ENCODE measurements at places on chromosomes 2 and 18.

GRCh38 chr2:79512442-79513401, at the start of gene CTNNA2:
Gene CTNNA2 (plus strand): TSS chr2:79513051.
- DNase-seq, result peak; percentile 12

GRCh38 chr2:211930331-211930730, 608.3 kb downstream of the ERBB4 start:
- DNase-seq, result no peak

DNA sequence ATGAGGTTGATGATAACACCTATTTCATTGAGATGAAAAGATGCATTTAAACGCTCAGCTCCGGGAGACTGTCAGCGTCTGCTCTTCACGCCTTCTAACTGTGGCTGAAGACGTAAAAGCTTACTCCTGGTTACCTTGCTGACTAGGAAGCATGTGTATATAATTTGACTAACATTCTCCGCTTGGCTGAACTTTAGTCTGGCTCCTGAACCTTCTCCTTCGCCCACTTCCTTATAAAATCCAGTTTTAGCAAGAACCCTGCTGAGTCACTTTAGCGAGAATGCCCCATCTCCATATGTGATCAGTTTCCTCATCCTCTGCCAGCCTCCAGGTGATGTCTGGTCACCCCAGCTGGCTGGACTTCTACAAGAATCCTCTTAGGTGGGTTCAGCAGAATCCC, 12.7 kb upstream of the CREG2 start:
- no peak for DNase-seq

GRCh38 chr2:10273215-10274175, 29.2 kb upstream of the HPCAL1 start:
- no peak for DNase-seq

DNA sequence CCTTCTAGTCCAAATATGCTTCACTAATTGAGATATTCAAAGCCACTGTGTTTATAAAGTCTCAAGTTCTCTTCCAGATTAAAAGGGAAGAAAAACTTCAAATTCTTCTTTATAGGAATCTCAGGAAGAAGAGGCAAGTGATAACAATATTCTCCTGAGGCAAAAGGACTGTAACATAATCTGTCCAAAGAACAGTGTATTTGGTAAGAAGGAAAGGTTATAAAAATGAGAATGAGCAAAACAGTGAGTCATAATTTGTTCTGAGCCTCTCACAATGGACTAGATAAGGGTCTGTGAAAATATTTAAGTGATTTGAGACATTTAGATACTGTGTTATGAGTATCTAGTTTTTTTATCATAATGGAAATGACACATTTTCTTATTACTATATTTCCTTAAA, 44.3 kb downstream of the SNRPD1 start:
- DNase-seq, result peak; percentile 7

DNA sequence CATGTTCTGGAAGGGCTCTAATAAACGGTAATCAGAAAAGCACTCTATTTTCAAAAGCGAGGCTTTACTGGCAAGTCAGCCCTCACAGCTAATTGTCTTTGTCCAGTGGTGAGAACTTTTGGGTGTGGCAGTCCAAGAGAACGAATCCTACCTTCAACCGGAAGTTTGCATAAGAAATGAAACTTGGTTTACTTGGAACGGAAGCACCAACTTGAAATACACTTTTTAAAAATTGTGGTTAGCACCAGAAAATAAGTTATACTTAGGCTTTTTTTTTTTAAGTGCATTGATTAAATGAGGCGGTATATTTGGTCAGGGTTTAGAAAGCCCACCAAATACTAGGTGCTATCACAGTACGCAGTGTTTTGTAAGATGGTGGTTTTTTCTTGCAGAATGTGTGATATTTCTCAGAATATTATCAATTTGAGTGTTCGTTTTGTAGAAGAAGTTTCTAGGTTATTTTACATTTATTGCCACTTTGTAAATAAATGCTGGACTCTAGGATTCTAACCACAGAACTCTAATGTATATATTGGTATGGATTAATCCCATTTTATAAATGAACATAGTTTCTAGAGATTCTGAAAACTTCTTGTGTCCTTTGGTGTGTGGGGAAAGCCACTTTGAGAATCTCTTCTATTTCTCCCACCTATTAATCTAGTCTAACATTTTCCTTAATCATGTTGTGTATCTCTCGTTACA, 1.2 kb downstream of the MYL12A start:
- DNase-seq, result peak; percentile 66

DNA sequence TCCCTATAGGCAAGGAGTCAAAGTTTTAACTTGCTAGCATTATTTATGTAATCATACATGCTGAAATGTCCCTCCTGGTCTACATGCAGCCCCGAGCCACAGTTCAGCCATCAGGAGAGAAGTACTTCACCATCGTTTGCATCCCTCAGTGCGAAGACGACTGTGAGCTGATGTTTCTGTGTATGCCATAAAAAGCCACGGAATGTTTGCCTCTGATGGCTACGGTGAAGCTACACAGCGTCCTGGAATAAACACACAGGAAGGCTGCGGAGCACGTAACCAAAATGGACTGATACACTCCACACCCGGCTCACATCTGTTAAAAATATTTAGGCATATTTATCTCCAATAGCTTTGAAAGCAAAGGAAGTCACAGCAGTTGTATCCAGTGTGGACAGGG, 4.3 kb upstream of the SALL3 start:
- DNase-seq, result no peak

- DNase-seq, result peak; percentile 49
Observed at GRCh38 chr18:63144748-63145147, 174.8 kb downstream of the BCL2 start.

GRCh38 chr2:128801576-128801975, 482.9 kb upstream of the HS6ST1 start:
- DNase-seq, result no peak

DNA sequence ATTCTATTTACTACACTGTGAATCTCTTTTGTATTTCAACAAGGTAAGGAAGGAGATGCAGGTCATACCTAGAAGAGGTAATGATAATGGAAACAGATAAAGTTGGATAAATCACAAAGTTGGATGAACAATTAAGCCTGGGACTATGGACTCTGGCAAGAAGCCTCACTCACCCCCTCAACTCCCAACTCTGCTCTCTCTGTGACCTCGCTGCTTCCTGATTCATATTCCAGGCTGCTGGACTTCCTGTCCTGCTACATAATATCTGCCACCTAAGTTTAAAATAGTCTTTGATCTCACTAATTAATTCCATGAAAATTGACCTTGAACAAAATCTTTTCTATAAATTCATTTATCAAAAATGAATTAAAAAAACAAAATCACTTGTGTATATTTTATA, 215.3 kb downstream of the CALCRL start:
- no peak for DNase-seq

GRCh38 chr2:46689993-46690392, 210.6 kb downstream of the TMEM247 start:
- DNase-seq, result peak; percentile 73

DNA sequence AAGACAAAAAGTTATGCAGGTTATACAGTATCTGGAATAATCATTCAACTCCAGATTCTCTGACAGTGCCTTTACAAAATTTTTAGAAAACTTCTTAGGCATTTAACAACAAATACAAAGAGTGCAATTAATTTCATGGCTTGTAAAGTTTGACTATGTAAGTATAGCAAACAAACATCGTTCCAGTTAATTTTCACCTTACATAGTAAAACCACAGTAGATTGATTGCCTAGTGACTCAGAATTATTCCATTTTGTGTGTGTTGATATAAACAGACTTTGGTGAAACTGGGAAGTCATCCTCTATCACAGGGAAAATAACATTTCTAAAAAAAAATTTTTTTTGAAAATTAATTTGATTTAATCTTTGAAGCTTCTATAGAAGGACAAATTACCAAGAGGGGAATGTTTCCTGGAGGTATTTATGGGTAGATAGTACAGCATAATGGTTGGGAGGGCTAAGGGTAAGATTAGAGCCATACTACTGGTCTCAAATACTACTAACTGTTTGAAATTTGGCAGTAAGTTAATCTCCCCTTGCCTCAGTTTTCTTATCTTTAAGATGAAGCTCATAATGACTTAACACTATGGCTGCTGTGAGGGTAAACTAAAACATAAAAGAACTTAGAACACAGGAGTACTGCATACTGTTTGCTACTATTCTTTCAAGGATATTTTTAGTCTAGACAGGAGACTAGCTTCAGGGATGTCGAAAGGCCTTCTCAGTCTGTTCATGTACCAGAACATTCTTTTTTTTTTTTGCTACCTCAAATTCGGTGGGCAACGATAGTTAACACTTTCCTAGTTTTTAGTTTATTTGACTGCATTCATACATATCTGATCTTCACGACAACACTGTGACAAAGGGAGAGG, 19.6 kb downstream of the NDUFAF7 start:
- DNase-seq, result no peak

- DNase-seq, result no peak
Observed at GRCh38 chr2:47452761-47453160, 49.8 kb downstream of the MSH2 start.

GRCh38 chr18:21605213-21605612, 4.7 kb upstream of the ESCO1 start:
- no peak for DNase-seq
